Epithelial cell of proximal tubule (primary cell): ENCODE measurements at places on chromosomes 4 and X. TPM values are rescaled to one million over a fixed set of nuclear protein-coding genes. Genes with fewer than 3 reads are reported as not detected.

DNA sequence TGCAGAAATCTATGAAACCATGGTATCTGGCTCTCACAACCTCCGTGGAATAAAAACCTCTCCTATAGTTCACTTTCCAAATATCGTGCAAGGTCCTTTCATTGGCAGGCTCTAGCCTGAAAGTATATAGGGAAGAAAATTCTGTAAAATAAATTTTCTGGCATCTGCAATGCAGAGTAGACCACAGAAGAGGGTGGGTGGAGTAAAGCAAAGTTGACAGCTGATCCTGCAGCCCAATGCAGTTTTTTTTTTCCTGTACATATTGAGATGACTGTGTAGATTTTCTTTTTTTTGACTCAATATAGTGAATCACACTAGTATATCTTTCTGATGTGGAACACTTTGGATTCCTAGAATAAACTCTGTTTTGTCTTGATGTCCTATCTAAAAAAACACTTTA, 56.7 kb downstream of the NPY2R start:
- DNase-seq: no peak

DNA sequence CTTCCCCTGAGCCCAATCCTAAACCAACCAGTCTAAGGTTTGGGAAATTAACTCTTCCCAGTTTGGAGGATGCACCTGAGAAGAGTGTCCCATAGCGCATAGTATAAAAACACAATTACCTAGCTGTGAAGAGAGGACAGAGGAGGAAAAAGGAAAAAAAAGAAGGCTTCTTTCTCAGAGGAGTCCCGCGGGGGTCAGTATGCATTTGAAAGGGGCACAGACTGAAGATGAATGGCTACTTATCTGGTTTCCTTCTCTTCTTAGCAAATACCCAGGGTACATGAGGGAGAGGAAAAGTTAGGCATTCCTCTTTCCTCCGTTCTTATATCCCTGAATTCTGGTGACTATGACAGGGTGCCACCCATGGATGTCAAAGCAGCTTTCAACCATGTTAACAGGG, 96.9 kb downstream of the TMEM47 start:
- DNase-seq: no peak

GRCh38 chr4:13627178-13627605, 333 bp downstream of the BOD1L1 start:
- no peak for DNase-seq

GRCh38 chr4:14592950-14593349, 409.3 kb upstream of the CPEB2 start:
- DNase-seq: no peak

- no peak for DNase-seq
Observed at GRCh38 chr4:10051517-10052135, 30.3 kb upstream of the SLC2A9 start.

- DNase-seq: no peak
Observed at GRCh38 chr4:8681391-8681790, 88.8 kb downstream of the CPZ start.

GRCh38 chr4:110949542-110949941, 326.7 kb upstream of the PITX2 start:
- no peak for DNase-seq

DNA sequence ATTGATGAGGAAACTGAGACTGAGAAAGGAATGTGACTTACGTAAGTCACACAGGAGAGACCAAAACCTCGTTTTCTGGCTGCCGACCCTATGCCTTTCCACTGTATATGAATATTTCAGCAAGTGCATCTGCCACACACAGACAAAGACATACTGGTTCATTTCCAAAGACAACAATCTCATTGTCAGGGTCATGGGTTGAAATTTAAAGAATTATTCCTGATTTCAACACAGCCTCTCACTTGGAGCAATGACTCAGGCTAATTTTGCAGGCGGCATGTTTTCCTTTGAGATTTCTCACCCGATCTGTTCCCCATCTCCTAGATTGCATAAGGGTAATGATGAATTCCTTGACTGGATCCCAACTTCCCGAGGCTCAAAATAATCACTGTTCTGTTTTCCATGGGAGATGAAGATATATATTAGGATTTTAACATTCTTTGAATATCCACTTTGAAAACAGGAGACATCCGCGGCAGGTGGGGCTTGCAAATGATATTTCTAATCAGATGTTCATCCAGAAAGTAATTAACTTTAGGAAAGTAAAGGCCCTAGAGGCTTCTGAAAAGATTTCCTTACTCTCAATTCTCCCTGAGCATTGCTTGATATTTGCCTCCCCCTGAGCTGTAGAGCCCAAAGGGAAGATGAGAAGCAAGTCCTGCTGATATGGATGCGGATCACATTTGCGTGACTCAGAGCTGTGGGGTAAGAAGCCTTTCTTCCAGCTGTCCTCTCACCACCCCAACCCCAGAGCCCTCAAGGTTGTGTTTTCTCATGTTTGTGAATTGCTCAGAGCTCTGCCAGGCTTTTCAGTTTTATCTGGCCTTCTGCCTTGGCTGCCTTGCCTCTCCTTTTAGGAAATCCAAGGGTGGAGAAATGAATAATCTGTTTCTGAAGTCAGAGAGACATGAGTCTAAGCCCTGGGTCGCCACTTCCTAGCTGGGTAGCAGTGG, 361.1 kb upstream of the BOD1L1 start:
- peak; percentile 93 for DNase-seq

GRCh38 chrX:129115104-129115503, 408.2 kb downstream of the SMARCA1 start:
- no peak for DNase-seq

- peak; percentile 10 for DNase-seq
Observed at GRCh38 chr4:129641179-129641578, 545.2 kb downstream of the C4orf33 start.

DNA sequence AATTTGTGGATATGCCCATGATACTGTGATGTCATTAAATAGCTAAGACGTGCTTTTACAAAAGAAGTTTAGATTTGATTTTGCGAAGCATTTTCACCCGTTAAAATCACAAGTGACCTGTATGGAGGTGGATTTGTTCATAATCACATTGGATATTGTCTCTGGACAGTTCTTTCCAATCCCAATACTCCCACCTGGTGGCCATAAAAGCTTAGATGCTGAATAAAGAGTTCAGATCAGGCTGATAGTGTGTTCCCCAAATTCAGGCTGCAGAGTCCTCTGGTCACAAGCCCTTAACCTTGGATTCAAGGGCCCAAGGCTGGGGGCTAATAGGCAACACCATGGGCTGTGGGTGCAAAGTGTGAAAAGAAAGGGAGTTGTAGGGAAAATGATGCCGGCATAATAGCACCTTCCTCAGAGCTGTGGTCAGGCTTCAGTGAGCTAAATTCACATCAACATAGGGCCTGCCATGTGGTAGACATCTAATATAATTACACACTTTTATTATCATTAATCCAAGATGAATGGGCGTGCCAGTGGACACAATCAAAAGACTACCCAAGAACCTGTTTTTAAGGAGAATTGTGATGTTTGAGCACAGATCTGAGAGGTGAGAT, 28.1 kb downstream of the SMIM43 start:
- DNase-seq: no peak

GRCh38 chr4:8829584-8829983, 42.1 kb downstream of the HMX1 start:
- no peak for DNase-seq

GRCh38 chrX:74536832-74537371, 77.5 kb downstream of the RLIM start:
- no peak for DNase-seq

DNA sequence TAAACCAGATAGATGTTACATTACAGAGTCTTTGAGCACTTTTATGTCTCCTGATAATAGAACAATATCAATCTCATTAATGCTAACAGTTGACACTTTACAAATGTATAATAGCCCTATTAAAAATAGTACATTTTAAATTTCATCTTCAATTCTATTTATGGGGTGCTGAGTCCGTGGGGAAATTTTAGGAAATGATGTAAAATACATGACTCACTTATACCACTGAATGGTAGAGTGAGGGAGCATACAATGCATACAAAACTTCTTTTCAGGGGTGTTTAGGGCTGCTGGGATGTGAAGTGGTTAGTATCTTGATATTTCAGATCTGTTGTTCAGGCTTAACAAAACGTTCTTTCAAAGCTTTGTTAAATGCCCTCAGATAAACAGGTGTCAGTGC, 696.2 kb downstream of the TRAM1L1 start:
- no peak for DNase-seq

- no peak for DNase-seq
Observed at GRCh38 chrX:134792077-134792476, 133.8 kb upstream of the PLAC1 start.

- DNase-seq: no peak
Observed at GRCh38 chr4:38914854-38915253, 47.2 kb downstream of the FAM114A1 start.

- no peak for DNase-seq
Observed at GRCh38 chr4:82905205-82905604, 4.7 kb downstream of the THAP9 start.

- DNase-seq: no peak
Observed at GRCh38 chr4:87120010-87120409, 100.4 kb downstream of the KLHL8 start.

- DNase-seq: peak; percentile 70
Observed at GRCh38 chr4:75555294-75556164, at the start of gene ODAPH. Gene ODAPH (plus strand): TSS chr4:75556066. CDS start chr4:75556083, 17 bp downstream.

DNA sequence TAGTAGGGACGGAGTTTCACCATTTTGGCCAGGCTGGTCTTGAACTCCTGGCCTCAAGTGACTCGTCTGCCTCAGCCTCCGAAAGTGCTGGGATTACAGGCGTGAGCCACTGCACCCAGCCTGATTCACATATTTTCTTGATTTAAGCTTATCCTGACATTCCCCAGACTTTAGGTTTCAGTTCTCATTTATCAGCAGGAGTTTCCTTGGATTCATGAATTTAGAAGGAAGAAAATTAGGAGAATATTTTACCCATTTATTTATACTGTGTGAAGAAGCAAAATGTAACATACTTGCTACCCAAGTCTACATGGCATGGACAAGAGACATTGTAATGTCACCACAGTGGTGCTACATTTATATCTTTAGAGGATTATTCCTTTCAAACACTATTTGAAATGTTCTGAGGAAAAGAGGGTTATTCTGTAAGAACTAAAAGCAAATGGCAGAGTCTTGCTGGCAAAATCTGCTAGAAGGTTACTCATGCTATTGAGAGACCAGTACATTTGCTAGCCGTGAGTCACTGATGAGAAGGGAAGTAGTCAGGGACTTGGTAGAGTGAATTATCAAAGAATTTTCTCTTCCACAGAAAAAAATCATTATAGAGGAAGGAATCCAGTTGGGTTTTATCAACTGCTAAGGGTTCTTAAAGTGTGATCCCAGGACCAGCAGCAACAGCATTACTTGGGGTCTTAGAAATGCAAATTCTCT, 26.1 kb upstream of the CFAP299 start:
- peak; percentile 59 for DNase-seq

DNA sequence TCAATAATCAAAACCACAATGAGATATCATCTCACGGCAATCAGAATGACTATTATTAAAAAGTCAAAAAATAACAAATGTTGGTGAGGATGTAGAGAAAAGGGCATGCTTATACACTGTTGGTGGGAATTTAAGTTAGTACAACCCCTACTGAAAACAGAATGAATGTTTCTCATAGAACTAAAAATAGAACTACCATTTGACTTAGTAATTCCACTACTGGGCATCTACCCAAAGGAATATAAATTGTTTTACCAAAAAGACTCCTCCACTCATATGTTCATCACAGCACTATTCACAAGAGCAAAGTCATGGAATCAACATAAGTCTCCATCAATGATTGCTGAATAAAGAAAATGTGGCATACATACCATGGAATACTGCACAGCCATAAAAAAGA, 278.1 kb upstream of the ARSJ start:
- no peak for DNase-seq

- no peak for DNase-seq
Observed at GRCh38 chr4:174334628-174335027, 50.9 kb downstream of the CEP44 start.

- DNase-seq: no peak
Observed at GRCh38 chr4:6281436-6282313, 12.0 kb downstream of the WFS1 start.

DNA sequence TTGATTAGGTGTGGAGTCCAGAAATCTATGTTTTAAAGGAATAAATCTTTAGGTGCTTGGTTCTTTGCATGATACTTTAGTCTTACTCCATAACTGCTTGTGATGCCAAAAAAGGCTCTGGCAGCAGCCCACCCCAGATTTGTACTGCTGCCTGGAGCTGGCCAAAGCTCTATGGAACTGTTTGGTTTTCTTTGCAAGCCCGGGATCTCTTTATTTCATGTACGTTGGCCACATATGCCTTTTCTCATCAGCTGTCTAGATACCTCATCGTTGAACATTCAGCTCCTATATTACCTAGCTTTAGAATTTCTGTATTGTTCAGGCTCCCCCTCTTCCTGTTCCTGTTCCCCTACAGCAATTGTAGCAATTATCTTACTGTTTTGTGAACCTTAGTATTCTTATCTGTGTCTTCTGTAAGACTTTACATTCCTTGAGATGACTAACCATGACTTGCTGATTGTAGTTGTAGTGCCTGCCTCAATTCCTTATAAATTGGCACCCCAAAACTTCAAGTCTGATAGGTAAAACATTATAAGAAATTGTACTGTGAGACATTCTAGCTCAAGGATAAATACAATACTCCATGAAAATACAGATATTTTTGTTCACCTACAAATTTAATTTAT, 199.4 kb upstream of the GPRIN3 start:
- DNase-seq: no peak

DNA sequence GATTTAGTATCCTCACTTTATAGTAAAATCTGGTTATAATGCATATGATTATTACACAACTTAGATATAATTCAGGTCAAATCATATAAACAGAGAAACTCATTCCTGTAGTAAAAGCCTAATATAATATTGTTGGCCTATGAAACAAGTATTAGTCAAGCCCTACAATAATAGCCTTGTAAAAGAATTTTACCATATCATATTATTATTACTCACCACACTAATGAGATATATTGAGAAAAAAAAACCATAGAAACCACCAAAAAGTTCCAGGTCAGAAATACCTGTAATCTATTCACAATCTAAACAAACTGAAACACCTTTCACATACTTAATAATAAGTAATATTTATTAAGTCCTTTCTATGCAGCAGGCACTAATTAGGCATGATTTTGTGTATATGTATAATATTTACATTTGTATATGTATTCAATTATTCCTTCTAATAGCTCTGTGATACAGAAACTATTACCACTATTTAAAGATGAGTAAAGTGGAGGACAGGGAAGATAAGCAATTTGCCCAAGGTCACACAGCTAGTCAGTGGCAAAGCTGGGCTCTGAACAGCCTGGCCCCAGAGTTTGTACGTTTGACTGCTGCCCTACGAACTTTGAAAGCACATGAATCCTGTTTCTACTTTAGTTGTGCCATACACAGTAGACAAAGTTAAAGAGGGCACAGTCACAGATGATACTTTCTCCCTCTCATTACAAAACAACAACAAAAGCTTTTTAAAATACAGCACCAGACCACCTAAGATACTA, 9.0 kb downstream of the ZNF827 start:
- no peak for DNase-seq

Gene TNIP2
- 76.7 and 77.4 TPM in 2 replicates for total RNA-seq

Gene SCRG1
- total RNA-seq: not detected in 2 replicates

Gene CT45A10
- not detected in 2 replicates for total RNA-seq

Gene FNIP2
- total RNA-seq: 16.2 and 20.8 TPM in 2 replicates

Gene RIPPLY1
- total RNA-seq: not detected in 2 replicates

Gene HHIP
- 0.92 and 1.7 TPM in 2 replicates for total RNA-seq

Gene NMU
- total RNA-seq: 8.2 and 22.5 TPM in 2 replicates

Gene CT47B1
- total RNA-seq: not detected in 2 replicates

Gene ERVMER34-1
- 3.5 and 6.5 TPM in 2 replicates for total RNA-seq

Gene RAI2
- total RNA-seq: 0.17 TPM in 1 of 2 replicates, not detected in the other

Gene UGT2B15
- not detected in 2 replicates for total RNA-seq

Gene F8
- total RNA-seq: 0.22 and 2.5 TPM in 2 replicates

Gene MAP7D2
- 1.4 and 2.2 TPM in 2 replicates for total RNA-seq

Gene ALPK1
- total RNA-seq: 3.0 and 5.5 TPM in 2 replicates

Gene ARR3
- not detected in 2 replicates for total RNA-seq

Gene TCEAL9
- 88.0 and 161 TPM in 2 replicates for total RNA-seq

Gene BEX2
- total RNA-seq: 9.0 and 19.0 TPM in 2 replicates
